ENCODE measurements at places on chromosomes 2 and 18. TPM values are rescaled to one million over a fixed set of nuclear protein-coding genes. Genes with fewer than 3 reads are reported as not detected.

TMEM17 gene
- 3.8 TPM for total RNA-seq

- H3K4me3 ChIP-seq: no peak overlapping the region
- H3K27ac ChIP-seq: no peak overlapping the region
- H3K36me3 ChIP-seq: no peaks in the 10 kb centered on the region
These were observed 400.3 kb upstream of the LRATD1 start for GRCh38 chr2:14232217-14232616.

DNA sequence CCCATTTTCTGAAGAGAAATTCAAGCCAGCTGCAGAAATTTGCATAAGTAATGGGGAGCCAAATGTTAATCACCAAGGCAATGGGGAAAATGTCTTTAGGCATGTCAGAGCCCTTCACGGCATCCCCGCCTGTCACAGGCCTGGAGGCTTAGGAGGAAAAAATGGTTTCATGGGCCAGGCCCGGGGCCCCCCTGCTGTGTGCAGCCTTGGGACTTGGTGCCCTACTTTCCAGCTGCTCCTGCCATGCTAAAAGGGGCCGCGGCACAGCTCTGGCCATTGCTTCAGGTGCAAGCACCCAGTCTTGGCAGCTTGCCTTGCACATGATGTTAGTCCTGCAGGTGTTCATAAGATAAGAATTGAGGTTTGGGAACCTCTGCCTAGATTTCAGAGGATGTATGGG, 1235.7 kb downstream of the DPP10 start:
- no peaks in the 10 kb centered on the region for H3K36me3 ChIP-seq
- peak; percentile 68 for DNase-seq
- no peak overlapping the region for H3K4me3 ChIP-seq
- no peaks in the 10 kb centered on the region for H3K4me1 ChIP-seq
- peaks cover 2% of the 10 kb centered on the region for H3K27me3 ChIP-seq
- H3K27ac ChIP-seq: no peak overlapping the region

- no peaks in the 10 kb centered on the region for H3K36me3 ChIP-seq
- no peaks in the 10 kb centered on the region for H3K27me3 ChIP-seq
- no peak overlapping the region for H3K4me3 ChIP-seq
- no peak overlapping the region for H3K27ac ChIP-seq
- no peaks in the 10 kb centered on the region for H3K4me1 ChIP-seq
These were observed 585.0 kb downstream of the SUCLG1 start for GRCh38 chr2:83874066-83874465.

All from chondrocyte (in vitro differentiated cells).